ENCODE measurements at places on chromosomes 6 and 20.

- H3K4me3 ChIP-seq, result no peak overlapping the region
- no peak overlapping the region for H3K27ac ChIP-seq
- H3K27me3 ChIP-seq, result no peaks in the 10 kb centered on the region
- H3K4me1 ChIP-seq, result peaks cover 14% of the 10 kb centered on the region
Observed at GRCh38 chr20:45818239-45818638, 5.8 kb downstream of the UBE2C start.

GRCh38 chr6:20907486-20908071, 373.3 kb downstream of the CDKAL1 start:
- no peak overlapping the region for H3K4me3 ChIP-seq
- H3K27ac ChIP-seq, result no peak overlapping the region
- H3K27me3 ChIP-seq, result no peaks in the 10 kb centered on the region
- no peaks in the 10 kb centered on the region for H3K4me1 ChIP-seq
- H3K36me3 ChIP-seq, result no peaks in the 10 kb centered on the region
- no peak for DNase-seq

DNA sequence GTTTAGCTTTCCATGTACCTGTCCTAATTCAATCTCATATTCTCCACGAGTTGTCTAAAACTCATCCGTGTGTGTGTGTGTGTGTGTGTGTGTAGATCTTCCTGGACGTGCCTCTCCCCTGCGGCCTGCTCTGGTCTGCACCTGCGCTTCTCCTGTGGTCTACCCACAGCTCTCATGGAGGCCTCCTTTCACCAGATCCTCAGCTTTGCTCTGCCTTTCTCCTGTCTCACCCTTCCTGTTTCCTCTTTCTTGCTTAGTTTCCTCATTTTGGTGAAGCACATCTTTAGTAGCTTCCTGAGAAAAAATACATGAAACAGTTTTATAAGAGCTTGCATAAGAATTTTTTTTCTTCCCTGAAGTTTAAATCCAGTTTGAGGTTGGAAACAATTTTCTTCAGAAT, 18.1 kb downstream of the SLX4IP start:
- H3K27me3 ChIP-seq, result no peaks in the 10 kb centered on the region
- H3K36me3 ChIP-seq, result no peaks in the 10 kb centered on the region
- H3K4me1 ChIP-seq, result no peaks in the 10 kb centered on the region
- H3K4me3 ChIP-seq, result no peak overlapping the region

DNA sequence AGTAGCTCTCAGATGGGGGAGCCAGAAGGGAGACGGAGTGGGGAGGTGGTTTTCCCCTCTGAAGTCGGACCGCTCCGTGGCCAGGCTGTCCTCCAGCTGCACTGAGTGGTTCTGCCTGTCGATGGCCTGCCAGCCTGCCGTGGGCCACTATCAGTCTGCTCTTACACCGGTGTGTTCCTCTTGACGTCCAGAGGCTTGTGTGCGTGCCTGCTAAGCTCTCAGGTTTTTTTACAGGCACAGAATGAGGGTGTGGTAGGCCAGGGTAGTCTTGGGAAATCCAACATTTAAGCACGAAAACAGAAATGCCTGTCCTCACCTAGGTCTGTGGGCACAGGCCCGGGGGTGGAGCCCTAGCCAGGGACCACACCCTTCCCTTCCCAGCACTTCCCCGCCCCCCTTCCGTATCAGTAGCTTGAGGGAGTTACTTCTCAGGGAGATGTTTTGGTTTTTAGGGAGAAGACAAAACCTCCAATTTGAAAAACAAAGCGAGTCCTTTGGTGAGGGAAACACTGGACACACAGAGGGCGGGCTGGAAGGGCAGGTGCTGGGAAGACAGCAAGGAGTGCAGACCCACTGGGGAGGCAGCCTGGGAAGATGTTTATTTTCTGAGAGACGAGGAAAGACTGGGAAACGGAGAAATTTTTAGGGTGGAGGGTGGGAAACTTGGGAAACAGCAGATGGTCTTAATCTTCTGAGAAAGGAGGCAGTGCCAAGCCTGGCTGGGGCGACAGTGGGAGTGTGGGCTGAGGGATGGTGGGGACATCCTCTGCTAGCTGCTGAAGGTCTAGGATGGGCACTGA, 106.5 kb downstream of the LY86 start:
- H3K4me3 ChIP-seq, result no peak overlapping the region
- H3K27me3 ChIP-seq, result no peaks in the 10 kb centered on the region
- H3K27ac ChIP-seq, result peak overlapping the region; percentile 56
- no peaks in the 10 kb centered on the region for H3K36me3 ChIP-seq
- peaks cover 29% of the 10 kb centered on the region for H3K4me1 ChIP-seq

DNA sequence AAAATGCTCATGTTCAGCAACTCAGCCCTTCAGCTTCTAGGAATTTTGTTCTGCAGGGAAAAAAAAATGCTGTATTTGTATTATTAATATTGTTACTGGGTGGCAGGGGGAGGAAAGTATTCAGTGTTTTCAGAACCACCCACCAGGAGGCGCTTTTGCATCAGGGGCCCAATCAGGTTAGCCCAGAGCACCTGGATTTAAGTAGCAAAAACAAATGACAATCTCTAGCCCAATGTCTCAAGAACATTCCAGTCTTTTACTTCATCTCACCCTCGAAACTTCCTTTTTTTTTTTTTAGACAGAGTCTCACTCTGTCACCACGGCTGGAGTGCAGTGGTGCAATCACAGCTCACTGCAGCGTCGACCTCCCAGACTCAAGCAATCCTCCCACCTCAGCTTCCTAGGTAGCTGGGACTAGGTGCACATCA, 635 bp upstream of the C20orf203 start:
- no peak overlapping the region for H3K27ac ChIP-seq
- no peak for DNase-seq
- no peak overlapping the region for H3K4me3 ChIP-seq
- peaks cover 17% of the 10 kb centered on the region for H3K4me1 ChIP-seq
- H3K27me3 ChIP-seq, result no peaks in the 10 kb centered on the region

GRCh38 chr6:168007592-168008338, 10.3 kb downstream of the KIF25 start:
- H3K4me1 ChIP-seq, result no peaks in the 10 kb centered on the region
- no peak overlapping the region for H3K27ac ChIP-seq
- no peak overlapping the region for H3K4me3 ChIP-seq
- no peaks in the 10 kb centered on the region for H3K36me3 ChIP-seq

GRCh38 chr20:40726776-40727175, 37.7 kb upstream of the MAFB start:
- no peaks in the 10 kb centered on the region for H3K4me1 ChIP-seq
- no peak overlapping the region for H3K27ac ChIP-seq
- H3K36me3 ChIP-seq, result no peaks in the 10 kb centered on the region
- H3K4me3 ChIP-seq, result no peak overlapping the region
- no peaks in the 10 kb centered on the region for H3K27me3 ChIP-seq

DNA sequence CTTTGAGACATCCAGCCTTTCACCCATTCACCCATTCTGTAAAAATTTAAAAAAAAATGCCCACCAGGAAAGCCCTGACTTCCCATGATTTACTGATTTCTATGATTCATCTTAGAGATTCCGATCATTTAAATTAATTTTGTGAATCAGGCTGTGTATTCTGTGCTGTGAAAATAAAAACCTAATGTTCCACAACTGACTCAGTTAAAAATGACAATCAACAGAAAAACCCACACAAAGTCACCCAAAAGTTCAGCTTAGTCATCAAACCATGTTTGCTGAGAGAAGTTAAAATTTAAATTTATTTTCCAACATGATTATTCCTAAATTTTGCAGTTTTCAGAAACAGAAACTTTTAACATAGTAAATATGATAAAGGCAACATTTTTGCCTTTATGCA, 509.9 kb downstream of the TENT5A start:
- no peak overlapping the region for H3K27ac ChIP-seq
- H3K4me1 ChIP-seq, result no peaks in the 10 kb centered on the region
- no peak for DNase-seq
- H3K27me3 ChIP-seq, result no peaks in the 10 kb centered on the region

DNA sequence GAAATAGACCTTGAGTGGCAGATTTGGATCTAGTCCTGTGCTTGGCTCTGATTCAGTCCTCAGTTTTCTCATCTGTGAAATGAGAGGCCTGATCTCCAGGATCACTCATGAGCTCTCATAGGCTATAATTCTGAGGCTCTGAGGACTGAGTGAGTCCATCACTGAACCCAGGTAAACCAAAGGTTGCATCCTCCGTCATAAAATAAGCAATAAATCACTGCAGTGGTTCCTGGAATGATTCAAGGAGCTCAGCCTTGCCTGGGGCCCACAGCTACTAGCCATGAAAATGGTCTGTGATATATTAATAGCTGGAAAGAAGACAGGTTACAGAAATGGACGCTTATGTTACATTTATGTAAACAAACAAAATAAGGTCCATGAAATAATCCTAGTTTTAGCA, 124.8 kb downstream of the MAP3K7 start:
- no peaks in the 10 kb centered on the region for H3K36me3 ChIP-seq
- no peak overlapping the region for H3K27ac ChIP-seq
- H3K4me1 ChIP-seq, result no peaks in the 10 kb centered on the region
- no peak for DNase-seq

- no peak overlapping the region for H3K27ac ChIP-seq
- no peak for DNase-seq
- H3K4me1 ChIP-seq, result peaks cover 5% of the 10 kb centered on the region
- H3K4me3 ChIP-seq, result no peak overlapping the region
Observed at GRCh38 chr6:45718871-45719270, 296.8 kb downstream of the CLIC5 start.

DNA sequence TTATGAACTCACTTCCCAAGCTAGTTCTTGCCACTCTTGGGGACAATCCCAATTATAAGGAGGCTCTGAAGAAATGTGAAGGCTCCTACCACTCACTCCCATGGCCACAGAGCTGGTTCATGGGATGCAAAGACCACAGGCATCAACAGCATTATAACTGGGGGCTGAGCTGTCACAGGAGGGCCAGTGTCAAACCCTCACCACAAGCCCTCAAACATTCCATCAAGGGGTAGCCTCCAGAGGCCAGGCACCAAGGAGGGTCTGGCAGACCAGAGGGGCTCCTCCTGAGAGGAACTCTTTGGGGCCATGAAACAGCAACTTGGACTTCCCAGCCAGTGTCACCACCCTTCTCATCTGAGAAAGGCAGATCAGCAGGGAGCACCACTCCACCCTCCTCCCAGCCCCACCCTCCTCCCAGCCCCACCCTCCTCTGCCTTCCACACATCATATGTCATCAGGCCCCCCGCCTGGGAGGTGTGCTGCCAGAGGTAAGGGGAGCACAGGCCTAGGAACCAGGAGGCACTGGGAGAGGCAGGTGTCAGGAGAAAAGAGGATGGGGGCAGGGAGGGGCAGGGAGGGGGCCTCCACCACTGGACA, 1.2 kb upstream of the TSPO2 start:
- no peak overlapping the region for H3K27ac ChIP-seq
- H3K27me3 ChIP-seq, result no peaks in the 10 kb centered on the region
- H3K4me1 ChIP-seq, result no peaks in the 10 kb centered on the region
- no peaks in the 10 kb centered on the region for H3K36me3 ChIP-seq
- no peak for DNase-seq
- no peak overlapping the region for H3K4me3 ChIP-seq

- no peaks in the 10 kb centered on the region for H3K4me1 ChIP-seq
- peak overlapping the region; percentile 1 for H3K4me3 ChIP-seq
- H3K27ac ChIP-seq, result no peak overlapping the region
- no peak for DNase-seq
Observed at GRCh38 chr6:10528158-10528981, 7.2 kb downstream of the GCNT2 start.

DNA sequence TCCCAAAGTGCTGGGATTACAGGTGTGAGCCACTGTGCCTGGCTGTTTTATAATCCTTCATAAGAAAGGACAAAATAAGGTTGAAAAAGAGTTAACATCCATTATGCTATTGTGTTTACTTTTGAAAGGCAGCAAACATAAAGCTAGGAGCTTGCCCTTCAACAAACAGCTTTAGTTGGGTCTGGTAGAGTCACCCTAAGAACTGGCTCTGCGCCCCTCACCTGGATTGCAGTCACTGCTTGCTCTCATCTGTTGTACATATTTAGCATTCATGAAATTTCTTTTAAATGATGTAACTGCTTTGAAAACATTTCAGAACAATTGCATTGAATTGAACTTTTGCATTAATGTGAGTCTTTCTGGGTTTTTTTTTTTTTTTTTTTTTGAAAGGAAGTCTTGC, 38.9 kb downstream of the JARID2 start:
- no peaks in the 10 kb centered on the region for H3K27me3 ChIP-seq
- H3K4me3 ChIP-seq, result no peak overlapping the region
- H3K4me1 ChIP-seq, result peaks cover 2% of the 10 kb centered on the region
- no peak overlapping the region for H3K27ac ChIP-seq
- no peak for DNase-seq

GRCh38 chr6:11353921-11354389, 121.5 kb upstream of the NEDD9 start:
- peak; percentile 44 for DNase-seq
- H3K36me3 ChIP-seq, result no peaks in the 10 kb centered on the region
- H3K4me1 ChIP-seq, result peaks cover 22% of the 10 kb centered on the region
- no peaks in the 10 kb centered on the region for H3K27me3 ChIP-seq
- no peak overlapping the region for H3K4me3 ChIP-seq

- H3K36me3 ChIP-seq, result no peaks in the 10 kb centered on the region
- no peak overlapping the region for H3K4me3 ChIP-seq
- DNase-seq, result no peak
- H3K27ac ChIP-seq, result no peak overlapping the region
- no peaks in the 10 kb centered on the region for H3K27me3 ChIP-seq
Observed at GRCh38 chr6:154306696-154307095, 49.9 kb downstream of the IPCEF1 start.

GRCh38 chr6:35304299-35304698, 6.7 kb downstream of the DEF6 start:
- H3K27ac ChIP-seq, result no peak overlapping the region
- H3K36me3 ChIP-seq, result no peaks in the 10 kb centered on the region
- no peak for DNase-seq
- no peaks in the 10 kb centered on the region for H3K4me1 ChIP-seq

DNA sequence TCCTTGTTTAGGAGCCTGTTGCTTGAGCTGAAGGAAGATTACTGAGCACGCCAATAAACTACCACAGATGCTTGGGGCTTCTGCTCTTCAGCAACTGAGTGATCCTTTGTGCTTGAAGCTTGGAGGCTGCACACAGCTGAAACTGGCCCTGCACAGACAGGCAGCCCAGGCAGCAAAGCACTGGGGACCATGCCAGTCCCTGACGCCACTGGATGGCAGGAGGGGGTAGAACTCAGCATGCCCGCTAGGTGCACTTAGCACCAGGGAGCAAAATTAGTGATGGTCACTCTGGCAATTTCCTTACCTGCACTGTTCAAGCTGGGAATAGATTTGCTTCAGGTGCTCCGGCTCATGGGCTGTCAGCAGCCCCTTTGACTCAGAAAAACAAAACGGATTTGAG, 91.5 kb downstream of the FAM50B start:
- H3K4me1 ChIP-seq, result no peaks in the 10 kb centered on the region
- DNase-seq, result no peak
- no peak overlapping the region for H3K4me3 ChIP-seq
- H3K27ac ChIP-seq, result no peak overlapping the region
- no peaks in the 10 kb centered on the region for H3K36me3 ChIP-seq
- H3K27me3 ChIP-seq, result no peaks in the 10 kb centered on the region

GRCh38 chr6:22363166-22363713, 66.4 kb upstream of the PRL start:
- no peaks in the 10 kb centered on the region for H3K27me3 ChIP-seq
- H3K4me3 ChIP-seq, result no peak overlapping the region
- no peak for DNase-seq
